ENCODE measurements at places on chromosomes 7 and 10.

GRCh38 chr10:23643111-23643780 is 204.4 kb downstream of the OTUD1 start:
- no peak for DNase-seq

GRCh38 chr7:139099172-139099947 is 10.2 kb downstream of the ZC3HAV1 start:
- no peak for DNase-seq

GRCh38 chr7:7517754-7518153 is 17.9 kb downstream of the COL28A1 start:
- no peak for DNase-seq

DNA sequence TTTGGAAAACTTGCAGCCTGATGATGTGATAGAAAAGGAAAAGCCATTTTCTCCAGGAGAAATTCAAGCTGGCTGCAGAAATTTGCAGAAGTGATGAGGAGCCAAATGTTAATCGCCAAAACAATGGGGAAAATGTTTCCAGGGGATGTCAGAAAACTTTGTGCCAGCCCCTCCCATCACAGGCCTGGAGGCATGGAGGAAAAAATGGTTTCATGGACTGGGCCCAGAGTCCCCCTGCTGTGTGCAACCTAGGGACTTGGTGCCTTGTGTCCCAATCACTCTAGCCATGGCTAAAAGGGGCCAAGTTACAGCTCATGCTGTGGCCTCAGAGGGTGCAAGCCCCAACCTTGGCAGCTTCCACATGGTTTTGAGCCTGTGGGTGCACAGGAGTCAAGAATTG is 41.0 kb downstream of the ADD3 start:
- DNase-seq, result no peak

- DNase-seq, result no peak
These were observed 2.7 kb upstream of the PGAM2 start for GRCh38 chr7:44068054-44068453.

- DNase-seq, result no peak
These were observed 35.9 kb upstream of the SKAP2 start for GRCh38 chr7:26900251-26900650.

- no peak for DNase-seq
These were observed 73.6 kb downstream of the OTUD1 start for GRCh38 chr10:23512355-23513058.

- no peak for DNase-seq
These were observed 49.1 kb downstream of the CTBP2 start for GRCh38 chr10:125111118-125111727.

GRCh38 chr10:33783078-33783477 is 448.6 kb upstream of the NRP1 start:
- DNase-seq, result no peak

GRCh38 chr10:31028081-31028480 is 3.6 kb downstream of the ZNF438 start:
- DNase-seq, result no peak

GRCh38 chr10:44470784-44471183 is 85.9 kb upstream of the CXCL12 start:
- no peak for DNase-seq

GRCh38 chr10:22453320-22453719 is 108.0 kb downstream of the SPAG6 start:
- DNase-seq, result no peak

DNA sequence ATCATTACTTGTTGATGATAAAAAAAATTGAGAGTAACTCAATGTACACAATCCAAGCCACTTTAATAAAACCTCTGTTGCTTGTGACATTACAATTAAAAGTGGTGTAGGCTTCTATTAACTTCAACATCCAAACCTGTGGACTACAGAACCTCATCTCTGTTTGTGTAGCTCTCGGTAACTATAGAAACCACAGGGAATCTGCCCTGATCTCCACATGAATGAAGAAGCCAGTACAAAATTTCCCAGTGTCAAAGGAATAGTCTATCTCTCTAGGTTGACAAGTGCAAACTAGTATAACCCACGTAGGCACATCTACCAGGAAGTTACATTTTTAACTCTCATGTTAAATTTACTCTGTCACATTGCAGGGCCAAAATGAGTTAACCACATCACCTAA is 204.3 kb downstream of the CHCHD3 start:
- no peak for DNase-seq

DNA sequence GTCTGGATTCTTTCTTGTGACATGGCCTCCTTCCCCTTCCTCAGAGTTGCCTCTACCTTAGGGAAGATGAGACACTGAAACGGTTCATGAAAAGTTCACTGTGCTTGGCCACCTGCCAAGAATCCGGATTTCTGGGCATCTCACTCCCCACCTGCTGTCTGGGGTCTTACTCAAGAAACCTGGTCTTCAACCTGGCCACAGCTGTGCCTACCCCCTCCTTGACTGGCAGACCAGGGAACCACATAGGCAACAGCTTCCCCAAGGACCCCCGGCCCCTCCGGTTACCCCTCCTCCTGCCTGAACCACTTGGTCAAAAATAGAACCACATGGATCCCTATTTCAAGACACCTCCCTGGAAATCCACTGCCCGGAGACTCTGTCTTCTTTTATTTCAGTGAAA is 58.7 kb upstream of the NANOS1 start:
- DNase-seq, result no peak

GRCh38 chr7:160958-161725 is 31.2 kb upstream of the FAM20C start:
- no peak for DNase-seq

DNA sequence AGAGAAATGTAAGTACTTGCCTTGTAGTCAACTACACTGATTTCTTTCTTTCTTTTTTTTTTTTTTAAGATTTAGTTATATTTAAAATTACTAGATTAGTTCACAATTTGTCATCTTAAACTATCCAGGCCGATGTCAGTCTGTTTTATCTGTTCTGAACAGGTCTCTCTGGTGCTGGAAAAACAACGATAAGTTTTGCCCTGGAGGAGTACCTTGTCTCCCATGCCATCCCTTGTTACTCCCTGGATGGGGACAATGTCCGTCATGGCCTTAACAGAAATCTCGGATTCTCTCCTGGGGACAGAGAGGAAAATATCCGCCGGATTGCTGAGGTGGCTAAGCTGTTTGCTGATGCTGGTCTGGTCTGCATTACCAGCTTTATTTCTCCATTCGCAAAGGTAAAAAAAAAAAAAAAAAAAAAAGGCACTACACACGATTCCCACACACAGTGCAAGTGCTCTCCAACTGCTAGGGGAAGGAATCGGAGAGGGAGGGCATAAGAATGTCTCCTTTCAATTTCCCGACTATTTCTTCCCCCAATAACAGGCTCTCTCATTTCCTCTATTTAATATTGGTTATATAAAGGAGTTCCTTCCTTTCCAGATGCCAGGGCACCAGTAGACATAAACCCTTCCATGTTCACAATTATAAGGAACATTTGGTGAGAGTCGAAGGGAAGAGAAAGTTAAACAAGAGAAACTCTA is 53.4 kb downstream of the PAPSS2 start:
- no peak for DNase-seq

DNA sequence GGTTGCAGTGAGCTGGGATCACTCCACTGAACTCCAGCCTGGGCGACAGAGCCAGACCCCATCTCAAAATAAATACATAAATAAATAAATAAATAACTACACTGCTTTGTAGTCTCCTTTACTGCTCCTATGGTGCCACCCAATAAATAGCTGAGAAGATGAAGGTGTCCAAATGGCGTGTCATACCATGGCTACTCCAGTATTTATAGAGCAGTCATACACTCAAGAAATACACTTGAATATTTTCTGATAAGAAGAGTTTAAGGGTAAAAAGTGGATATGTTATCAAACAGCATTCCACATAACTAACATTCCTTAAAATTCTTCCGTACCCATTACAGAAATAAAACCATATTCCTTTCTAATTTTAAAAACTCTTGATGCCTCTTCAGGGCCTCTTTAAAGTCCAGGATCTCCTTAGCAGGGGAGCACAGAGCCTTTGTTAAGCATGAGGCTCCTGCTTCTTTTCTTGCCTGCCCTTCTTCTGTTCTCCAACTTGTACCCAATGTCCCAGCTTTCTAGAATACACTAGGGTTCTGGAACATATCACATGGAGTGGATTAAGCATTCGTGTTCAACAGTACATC is 7.9 kb upstream of the SAR1A start:
- DNase-seq, result no peak

GRCh38 chr7:19715499-19715898 is 6.7 kb upstream of the POLR1F start:
- DNase-seq, result no peak

- no peak for DNase-seq
These were observed 11.9 kb downstream of the ANTXRL start for GRCh38 chr10:46298477-46299285.

GRCh38 chr7:135178364-135178763 is 7.9 kb upstream of the CYREN start:
- DNase-seq, result no peak

All from GM12864 (cell line).